ENCODE measurements at places on chromosomes 2 and 18.

DNA sequence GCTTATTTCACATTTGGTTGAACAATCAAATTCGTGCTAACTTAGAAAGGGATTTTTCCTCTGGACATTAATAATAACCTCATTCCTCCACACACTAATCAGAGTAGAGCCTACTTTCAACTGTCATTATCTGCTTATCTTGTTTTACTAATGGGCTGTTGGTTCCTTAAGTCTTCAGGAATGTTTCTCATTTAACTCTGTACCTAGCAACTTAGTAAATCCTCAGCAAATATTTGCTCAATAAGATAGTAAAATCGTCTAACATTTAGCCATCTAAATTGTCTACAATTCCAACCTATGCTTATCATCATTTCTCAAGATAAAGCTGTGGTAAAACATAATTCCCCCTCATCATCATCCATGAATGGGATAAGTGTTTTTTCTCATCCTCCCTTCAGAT lies 98.1 kb downstream of the CDH2 start:
- DNase-seq = no peak

DNA sequence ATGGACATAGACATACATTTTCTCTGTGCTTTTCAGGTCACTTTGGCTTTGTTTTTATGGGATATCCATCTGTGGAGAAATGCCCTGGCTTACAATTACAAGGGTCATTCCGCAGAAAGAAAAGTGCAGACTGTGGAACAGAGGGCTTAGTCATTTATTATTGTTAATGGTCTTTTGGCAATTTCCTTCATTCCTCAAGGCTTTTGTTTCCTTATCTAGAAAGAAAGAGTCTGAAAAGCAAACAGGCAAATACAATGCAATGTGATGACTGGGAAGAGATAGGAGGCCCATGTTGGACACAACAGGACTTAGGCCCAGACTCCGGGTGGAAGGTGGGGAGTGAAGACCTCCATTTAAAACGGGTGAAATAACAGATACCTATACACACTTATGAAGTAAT lies 129.5 kb upstream of the CAVIN2 start:
- no peak for DNase-seq

GRCh38 chr2:96501471-96501874 lies 3.7 kb downstream of the NEURL3 start:
- no peak for DNase-seq

DNA sequence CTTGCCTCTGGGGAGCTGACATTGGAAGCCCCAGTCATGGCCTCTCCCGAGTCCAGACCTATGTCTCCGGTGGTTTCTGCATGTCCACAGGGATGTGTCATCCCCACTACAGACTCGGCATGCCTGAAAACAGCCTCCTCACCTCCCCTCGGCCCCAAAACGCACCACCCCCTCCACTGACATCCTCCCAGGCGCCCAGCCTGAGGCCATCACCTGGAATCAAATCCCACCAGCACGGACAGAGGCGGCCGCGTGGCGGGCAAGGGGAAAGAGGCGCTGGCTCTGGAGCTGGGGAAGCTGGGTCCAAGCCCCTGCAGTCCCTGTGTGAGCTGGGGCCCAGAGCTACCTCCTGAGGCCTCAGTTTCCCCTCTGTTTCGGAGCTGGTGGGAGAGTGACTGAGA lies 69.9 kb upstream of the SMAD7 start:
- no peak for DNase-seq

GRCh38 chr2:47070155-47070919 lies 84.8 kb downstream of the STPG4 start:
- no peak for DNase-seq

GRCh38 chr2:24730481-24730880 lies 62.7 kb downstream of the PTRHD1 start:
- DNase-seq = no peak

- no peak for DNase-seq
Measured at GRCh38 chr2:70927641-70928040, 8.1 kb upstream of the ATP6V1B1 start.

DNA sequence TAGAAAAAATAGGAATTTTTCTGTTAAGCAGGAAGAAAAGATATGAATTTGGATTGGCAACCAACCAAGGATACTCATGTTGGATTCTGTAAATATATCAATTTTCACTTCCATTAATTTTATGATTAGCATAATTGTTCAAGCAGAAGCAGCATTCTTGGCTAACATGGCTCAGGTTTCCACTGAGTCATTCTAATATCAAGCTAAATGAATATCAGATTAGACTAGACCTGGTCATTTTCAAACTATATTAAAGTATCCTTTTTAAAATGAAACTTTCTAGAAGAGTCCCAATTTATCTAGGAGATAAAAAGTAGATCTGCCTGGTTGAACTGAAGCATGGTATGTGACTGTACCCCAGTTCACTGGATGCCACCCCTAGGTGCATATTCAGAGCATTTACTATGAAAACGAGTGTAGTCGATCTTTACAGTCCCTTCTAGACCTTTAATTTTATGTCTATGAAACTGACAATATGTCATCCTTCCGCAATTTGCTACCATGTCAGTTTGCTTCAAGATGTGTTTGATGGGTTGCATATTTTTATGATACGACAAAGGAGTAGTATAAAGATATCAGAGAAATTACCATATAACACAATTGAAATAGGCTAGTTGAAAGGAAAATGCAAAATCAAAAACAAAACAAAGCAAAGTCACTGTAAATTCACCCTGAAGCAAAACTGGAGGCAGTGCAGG lies 704.9 kb downstream of the ERBB4 start:
- no peak for DNase-seq

GRCh38 chr2:189363559-189363958 lies 77.7 kb upstream of the WDR75 start:
- DNase-seq = no peak

DNA sequence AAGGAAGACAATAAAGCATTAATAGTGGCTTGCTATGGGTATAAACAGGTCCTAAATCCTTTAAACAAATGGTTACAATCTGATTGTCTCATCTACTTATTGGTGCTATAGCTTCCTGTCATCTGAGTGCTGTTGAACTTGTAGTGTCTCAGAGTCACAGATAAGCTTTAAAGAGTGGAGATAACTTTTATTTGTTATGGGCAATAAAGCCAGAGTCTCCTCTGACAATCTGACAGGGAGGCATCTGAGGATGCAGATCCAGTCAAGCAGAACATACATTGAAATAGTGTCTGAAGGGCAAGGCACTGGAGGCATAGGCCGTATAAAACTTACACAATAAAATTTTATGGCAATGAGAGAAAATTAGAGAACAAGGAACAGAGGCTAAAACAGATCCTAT lies 1132.4 kb upstream of the CDH2 start:
- no peak for DNase-seq

DNA sequence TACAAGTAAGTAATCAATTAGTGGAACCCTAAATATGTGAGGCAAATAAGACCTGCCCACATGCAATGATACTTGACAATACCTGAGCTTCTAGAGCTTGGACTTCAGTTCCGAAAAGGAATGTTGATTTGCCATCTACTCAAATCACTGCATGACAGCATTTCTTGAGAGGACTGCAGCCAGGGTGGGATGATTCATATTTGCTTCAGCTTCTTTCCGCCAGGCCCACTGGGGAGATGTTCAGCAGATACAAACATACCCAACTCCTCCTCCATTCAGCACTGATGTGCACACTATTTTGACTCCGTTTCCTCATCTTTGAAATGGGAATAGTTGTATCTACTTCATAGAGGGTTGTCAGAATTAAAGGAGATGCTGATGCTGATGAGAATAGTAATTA lies 28.8 kb upstream of the TMEM177 start:
- DNase-seq = no peak

- DNase-seq = no peak
Measured at GRCh38 chr2:130798472-130799218, 38.1 kb upstream of the ARHGEF4 start.

- peak; percentile 44 for DNase-seq
Measured at GRCh38 chr2:19893520-19894133, 8.2 kb downstream of the TTC32 start.

DNA sequence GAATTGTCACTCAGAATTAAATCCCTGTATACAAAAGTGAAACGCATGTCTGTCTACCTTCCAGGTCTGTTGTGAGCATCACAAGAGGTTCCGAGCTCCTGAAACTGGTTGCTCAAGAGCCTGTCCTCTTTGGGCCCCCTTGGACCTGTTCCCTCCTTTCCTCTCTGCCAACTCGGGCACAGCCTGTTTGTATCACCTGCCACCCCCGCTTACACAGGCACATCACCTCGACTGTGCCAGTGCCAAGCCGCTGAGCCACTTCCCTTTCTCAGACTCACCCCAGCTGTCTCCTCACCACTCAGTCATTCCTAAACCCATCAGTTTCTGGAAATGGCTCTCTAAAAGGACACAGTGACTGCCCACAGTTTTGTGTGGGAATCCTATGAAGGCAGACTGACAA lies 3.1 kb downstream of the EFR3B start:
- DNase-seq = no peak

- no peak for DNase-seq
Measured at GRCh38 chr2:177245010-177245422, 19.5 kb downstream of the NFE2L2 start.

GRCh38 chr2:239869272-239870155 lies 155.6 kb downstream of the NDUFA10 start:
- no peak for DNase-seq

DNA sequence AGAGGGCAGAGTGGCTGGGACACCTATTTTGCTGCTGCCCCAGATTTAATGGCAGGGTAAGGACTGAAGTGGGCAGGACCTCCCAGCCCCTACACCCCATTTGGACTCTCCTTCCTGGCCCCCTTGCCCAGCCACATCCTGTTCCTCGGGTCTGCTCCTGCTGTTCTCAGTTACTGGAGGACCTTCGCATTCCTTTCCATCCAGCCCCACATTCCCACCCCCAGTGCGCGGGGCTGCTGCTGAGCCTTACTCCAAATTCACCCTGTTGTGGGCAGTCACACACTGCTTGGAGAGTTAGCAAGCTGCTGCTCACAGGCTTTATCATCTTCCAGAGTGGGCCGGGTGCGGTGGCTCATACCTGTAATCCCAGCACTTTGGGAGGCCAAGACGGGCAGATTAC lies 75.2 kb upstream of the SLC14A2 start:
- DNase-seq = no peak

DNA sequence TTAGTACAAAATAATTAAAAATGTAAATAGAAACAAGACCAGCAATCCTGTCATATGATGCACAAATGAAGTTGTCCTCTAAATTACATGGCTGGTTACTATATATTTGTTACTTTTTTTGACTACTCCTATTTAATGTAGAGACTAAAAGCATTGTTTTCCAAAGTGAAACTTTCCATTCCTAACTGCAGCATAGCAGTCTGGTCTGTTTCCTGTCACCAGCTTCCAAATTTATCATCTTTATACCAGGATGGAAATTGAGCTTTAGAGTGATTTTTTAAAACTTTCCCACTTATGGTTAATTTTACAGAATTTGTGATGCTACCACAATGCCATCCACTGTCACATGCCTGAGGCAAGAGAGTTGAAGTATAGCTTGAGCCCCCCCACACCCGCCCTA lies 33.5 kb upstream of the RAB27B start:
- DNase-seq = no peak
